NCI-H1417 (cell line): ENCODE measurements at places on chromosomes 3 and 15.
A peak's percentile ranks its signal among the peaks of the same experiment; 100 is the strongest.

- DNase-seq = no peak
Measured at GRCh38 chr3:173826901-173827609, 429.5 kb downstream of the NLGN1 start.

DNA sequence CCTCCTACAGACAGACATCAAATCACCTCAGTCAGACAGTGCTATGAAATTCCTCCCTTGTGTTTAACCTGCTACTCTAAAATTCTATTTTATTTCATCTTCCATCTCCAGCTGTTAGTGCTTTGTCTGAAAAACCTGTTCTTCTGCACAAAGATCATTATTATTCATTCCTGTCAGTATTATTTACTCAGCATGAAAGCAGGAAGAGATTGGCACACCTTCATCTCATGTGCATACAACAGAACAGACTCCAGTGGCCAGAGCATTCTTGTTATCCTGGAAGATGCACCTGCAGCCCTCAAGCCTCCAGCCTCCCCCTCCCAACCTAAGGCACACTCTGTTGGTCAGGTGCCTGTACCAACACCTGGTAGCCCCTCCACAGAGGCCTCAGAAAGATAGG is 1.8 kb upstream of the ROPN1B start:
- peak; percentile 92 for DNase-seq

GRCh38 chr3:194251461-194251860 is 99.7 kb downstream of the CPN2 start:
- no peak for DNase-seq

- DNase-seq = no peak
Measured at GRCh38 chr15:80780416-80781221, 1.4 kb downstream of the CEMIP start.

GRCh38 chr3:146465693-146466465 is 3.5 kb downstream of the PLSCR2 start:
- DNase-seq = no peak

GRCh38 chr3:2303566-2303965 is 204.9 kb downstream of the CNTN4 start:
- no peak for DNase-seq

DNA sequence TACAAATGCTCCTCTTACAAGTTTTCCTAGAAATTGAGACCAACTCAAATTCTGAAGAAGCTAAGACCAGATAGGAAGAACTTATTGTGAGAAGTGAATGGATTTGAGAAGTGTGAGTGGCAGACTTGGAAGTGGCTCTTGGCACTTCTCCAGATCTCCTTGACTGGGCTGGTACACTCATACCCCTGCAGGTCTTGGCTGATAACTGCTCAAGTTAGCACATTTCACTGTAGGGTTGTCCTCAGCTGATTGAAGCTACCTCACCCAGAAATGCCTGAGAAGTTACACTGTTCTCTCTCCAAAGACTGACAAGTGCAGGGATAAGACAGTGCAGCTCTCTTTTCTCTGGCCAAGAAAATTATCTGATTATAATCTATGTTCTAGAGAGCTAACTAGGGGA is 16.5 kb upstream of the CLDN1 start:
- no peak for DNase-seq

- peak; percentile 1 for DNase-seq
Measured at GRCh38 chr3:377158-377561, 180.6 kb downstream of the CHL1 start.
